ENCODE measurements at places on chromosomes 7 and 10.

- DNase-seq = no peak
These were observed 46.2 kb upstream of the ZEB1 start for GRCh38 chr10:31272841-31273240.

DNA sequence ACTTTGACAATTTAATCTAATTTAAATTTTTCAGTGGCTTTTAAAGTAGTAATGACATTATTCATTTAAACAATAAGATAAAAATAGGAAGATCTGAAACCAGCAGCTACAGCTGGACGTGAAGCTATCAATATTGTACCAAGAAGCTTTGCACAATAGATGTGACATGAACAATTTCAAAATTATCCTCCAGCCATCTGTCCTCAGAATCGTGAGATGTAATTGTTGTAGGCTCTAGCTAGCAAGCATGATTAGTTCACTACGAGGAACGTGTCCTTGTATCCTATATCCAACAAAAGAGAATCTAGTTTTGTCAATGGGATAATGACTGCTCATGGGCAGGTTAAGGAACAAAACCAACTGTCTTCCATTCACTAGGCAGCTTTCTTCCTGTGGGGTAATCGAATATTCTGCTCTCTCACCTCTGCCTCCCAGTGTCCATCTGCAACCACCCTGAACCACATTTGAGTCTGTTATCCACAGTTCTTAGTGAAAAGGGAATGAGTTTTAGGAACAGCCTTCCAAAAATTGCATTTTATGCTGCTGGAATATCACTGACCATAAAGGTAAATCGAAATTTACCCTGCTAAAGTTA, 247.3 kb downstream of the PARD3 start:
- no peak for DNase-seq

GRCh38 chr7:49630513-49630912, 142.9 kb upstream of the VWC2 start:
- DNase-seq = no peak

DNA sequence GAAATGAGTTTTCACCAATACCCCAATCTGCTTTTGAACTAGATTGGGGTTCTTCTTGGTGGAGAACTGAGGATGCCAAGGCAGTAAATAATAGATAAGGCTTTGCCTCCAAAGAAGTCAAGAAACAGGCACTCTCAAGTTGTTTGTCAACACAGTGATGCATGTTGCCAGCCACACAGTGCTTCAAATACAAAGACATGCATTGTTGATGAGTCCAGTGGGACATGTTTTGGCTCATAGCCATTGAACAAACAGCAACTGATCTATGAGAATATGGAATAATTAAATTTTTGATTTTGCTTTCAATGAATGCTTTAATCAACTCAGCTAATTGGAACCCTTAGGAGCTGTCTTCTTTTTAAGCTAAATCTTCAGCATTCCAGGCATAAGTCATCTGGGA, 346.4 kb downstream of the THSD7A start:
- DNase-seq = no peak

DNA sequence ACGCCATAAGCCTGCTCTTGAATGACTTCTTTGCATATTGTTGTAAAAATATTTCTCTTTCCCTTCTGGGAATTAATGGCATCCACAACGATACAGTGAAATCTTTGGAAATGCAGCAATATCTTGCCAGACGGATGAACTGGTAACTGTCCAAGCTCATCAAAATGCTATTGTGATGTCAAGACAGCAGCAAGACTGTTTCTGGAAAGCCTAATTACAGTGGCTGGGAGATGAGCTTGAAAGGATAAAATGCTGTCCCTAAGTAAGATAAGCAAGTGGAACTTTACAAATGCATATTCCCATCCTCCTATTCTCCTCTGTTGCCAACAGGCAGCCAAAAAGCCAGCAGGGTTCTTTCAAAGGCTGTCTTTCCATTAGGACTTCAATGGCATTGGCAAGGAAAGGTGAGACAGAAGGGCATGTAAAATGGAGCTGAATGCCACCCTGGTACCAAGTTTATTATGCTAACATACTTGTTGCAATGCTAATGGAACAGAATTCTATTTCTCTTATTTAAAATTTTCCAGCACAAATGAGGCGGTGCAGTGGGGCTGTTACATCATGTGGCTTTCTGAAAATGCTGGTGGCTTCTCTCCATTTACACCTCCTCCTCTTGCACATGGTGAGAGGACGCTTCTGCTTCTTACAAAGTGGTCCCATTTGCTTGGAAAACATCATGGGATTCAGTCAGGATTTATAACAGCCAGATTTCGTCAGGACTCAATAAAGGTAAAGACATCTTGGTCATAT, 178.3 kb upstream of the PTER start:
- no peak for DNase-seq

GRCh38 chr7:94398841-94399240, 4.1 kb downstream of the COL1A2 start:
- no peak for DNase-seq

DNA sequence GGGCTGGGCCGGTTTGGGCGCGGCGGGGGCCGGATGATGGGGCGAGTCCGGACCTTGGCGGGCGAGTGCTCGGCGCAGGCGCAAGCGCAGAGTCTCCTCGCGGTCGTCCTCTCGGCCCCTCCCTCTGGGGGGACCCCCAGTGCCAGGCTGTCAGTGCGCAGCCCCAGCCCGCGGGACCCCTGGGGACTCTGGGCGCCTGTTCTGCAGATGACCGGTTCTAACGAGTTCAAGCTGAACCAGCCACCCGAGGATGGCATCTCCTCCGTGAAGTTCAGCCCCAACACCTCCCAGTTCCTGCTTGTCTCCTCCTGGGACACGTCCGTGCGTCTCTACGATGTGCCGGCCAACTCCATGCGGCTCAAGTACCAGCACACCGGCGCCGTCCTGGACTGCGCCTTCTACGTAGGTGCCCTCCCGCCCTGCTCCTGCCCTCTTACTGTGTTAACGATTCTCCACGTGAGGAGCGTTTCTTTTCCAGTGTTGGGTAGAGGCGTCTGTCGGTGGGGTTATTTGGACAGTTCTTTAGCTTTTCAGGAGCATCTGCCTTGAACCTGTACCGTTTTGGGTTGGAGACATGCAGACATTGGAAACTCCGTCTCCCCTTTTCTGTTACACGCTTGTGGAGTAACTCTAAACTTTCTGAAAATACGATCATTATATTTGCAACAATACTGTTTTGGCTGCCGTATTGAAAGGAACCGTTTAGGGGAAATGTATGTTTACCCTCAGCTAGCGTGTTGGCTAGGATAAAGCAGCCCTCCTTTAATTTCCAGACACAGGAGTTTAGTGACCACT, 706 bp downstream of the BUB3 start:
- peak; percentile 59 for DNase-seq

DNA sequence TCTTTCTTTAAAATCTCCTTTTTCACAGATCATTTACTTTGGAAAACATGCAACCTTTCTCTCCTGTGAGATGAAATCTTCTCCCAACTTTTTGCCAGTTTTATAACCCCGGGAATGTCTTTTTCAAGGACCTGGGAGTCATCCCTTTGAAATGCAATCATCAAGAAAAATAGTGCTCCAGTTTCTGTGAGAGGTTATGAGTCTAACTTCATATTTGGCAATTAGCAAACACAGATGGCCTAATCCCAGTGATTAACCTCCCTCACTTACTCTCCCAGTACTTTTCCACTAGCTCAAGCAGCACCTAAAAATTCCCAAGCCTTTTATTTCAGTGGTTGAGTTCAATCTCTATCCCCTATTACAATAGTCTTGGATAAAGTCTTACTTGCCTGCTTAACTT, 185.8 kb upstream of the TMEM106B start:
- no peak for DNase-seq

GRCh38 chr10:76675951-76676587, 961.5 kb downstream of the KCNMA1 start:
- no peak for DNase-seq

DNA sequence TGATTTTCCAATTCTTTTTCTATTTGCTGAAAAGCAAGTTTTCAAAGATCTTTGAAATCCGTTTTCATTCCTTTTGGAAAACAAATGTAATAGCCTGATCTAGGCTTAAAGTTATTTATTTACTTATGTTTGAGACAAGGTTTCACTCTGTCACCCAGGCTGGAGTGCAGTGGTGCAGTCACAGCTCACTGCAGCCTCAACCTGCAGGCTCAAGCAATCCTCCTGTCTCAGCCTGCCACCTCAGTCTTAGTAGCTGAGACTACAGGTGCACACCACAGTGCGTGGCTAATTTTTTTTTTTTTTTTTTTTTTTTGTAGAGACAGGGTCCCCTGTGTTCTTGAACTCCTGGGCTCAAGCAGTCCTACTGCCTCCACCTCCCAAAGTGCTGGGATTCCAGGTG, 4.6 kb downstream of the ST7 start:
- DNase-seq = no peak

DNA sequence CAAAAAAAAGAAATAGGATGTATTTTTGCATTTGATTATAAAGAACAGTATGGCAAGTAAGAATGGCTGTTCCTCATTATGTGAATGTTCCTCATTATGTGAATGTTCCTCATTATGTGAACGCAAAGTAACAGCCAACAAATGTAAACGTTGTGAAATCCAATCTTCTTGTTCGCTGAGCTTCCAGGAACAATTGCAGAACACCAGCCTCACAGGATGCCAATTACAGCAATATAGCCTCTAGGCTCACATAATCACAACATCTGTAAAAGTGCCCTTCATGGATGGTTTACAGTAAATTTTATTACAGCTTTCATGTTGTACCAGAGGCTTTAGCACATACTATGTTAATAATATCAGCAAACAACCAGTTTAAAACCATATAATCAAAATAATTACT, 71.6 kb downstream of the THSD7A start:
- no peak for DNase-seq

- DNase-seq = no peak
These were observed 12.3 kb downstream of the RPA3 start for GRCh38 chr7:7706101-7706511.

GRCh38 chr7:7351156-7351555, 168.8 kb downstream of the C1GALT1 start:
- DNase-seq = no peak

- DNase-seq = no peak
These were observed 33.7 kb upstream of the CHCHD3 start for GRCh38 chr7:133115596-133115995.

GRCh38 chr10:11712744-11713143, 29.4 kb upstream of the ECHDC3 start:
- no peak for DNase-seq

- no peak for DNase-seq
These were observed 128.3 kb downstream of the GATA3 start for GRCh38 chr10:8182806-8183205.

- peak; percentile 16 for DNase-seq
These were observed 192.1 kb downstream of the CELF2 start for GRCh38 chr10:11209830-11210181.

DNA sequence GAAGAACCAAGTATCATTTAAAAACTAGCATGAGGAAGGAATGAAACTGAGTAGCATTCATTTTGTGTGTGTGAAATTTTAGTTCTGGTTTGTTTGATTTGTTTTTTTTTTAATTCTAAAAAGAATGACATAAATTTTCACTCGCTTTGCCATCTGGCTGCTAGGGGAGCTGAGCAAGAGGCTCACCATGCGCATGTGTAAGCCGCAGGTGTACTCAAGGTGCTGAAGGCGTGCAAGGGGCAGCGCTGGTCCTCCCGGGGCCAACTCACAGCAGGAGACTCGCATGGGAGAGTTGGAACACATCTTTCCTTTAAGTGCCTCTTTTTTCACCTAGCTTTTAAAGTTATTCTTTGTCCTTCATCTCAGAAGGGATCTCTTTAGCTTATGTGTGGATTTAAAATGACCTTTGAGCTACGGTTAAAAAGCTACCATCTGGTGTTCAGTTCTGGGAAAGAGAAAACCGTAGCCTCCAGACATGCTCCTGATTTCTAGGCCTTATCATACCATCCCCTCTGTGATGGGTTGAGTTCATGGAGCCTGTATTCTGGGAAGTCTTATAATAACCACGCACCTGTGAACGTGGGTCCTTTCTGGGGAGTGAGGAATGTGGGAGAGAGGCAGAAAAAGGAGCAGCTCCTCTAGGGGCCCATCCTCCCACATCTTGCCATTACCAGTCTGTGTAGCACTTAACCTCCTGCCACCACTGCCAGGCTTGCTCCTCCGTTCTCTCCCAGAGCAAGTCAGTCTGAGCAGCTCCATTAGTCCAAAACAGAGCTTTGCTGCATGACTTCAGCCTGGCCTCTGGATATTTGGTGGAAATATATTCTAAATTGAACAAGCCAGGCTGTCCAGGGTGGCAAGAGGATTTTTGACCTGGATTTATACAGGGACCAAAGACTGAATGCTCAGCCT, 61.9 kb downstream of the KLHDC10 start:
- no peak for DNase-seq

- no peak for DNase-seq
These were observed 145.4 kb downstream of the PTPRN2 start for GRCh38 chr7:158442260-158442659.

- no peak for DNase-seq
These were observed 43.8 kb upstream of the CYTH3 start for GRCh38 chr7:6316226-6316625.

DNA sequence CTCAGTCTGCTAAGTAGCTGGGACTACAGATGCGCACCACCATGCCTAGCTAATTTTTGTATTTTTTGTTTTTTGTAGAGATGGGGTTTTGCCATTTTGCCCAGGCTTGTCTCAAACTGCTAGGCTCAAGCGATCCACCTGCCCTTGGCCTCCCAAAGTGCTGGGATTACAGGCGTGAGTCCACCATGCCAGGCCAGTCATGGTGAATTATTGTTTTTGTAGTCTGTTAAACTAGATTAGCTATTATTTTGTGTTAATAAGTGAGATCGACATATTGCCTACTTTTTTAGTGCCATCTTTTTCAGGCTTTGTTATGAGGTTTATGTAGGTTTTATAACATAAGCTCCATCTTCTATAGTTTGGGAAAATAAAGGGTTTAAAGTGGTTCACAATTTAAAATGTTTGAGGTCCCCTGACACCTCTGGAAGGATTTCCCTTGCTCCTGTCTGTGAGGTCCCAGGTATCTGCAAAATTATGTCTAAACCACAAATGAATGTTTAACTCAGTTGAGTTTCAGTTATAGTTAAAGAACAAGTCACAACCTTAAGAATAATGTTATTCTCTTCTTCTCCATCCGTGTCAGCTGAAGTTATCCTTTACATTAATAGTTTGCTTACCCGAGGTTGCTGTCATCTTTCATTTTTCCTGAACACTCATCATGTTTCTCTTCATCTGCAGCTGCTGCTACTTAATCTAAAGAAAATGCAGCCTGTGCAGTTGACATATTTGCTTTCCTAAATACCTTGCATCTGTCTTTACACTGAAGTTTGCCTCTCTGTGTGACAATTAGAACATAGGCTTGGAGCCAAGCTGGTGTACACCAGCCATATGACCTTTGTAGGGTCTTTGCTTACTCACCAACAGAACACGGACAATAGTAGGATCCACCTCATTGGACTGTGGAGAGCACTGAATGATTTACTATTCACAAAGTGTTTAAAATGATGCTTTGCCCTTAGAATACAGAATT, 8.9 kb upstream of the VSTM4 start:
- DNase-seq = no peak

- DNase-seq = no peak
These were observed 144.3 kb upstream of the TCF7L2 start for GRCh38 chr10:112805701-112806100.

All from CD4-positive, CD25-positive, alpha-beta regulatory T cell (primary cell).